ENCODE measurements at places on chromosomes 5 and 9.

GRCh38 chr5:174490728-174491127 lies 233.7 kb upstream of the MSX2 start:
- no peak for DNase-seq

GRCh38 chr5:91219091-91219802 lies 163.9 kb downstream of the ARRDC3 start:
- DNase-seq = no peak

- no peak for DNase-seq
These were observed 566.0 kb downstream of the CAAP1 start for GRCh38 chr9:26326563-26326962.

- no peak for DNase-seq
These were observed 472.9 kb downstream of the PRELID2 start for GRCh38 chr5:145362266-145362665.

- DNase-seq = no peak
These were observed 49.6 kb upstream of the OSMR start for GRCh38 chr5:38795986-38796741.

DNA sequence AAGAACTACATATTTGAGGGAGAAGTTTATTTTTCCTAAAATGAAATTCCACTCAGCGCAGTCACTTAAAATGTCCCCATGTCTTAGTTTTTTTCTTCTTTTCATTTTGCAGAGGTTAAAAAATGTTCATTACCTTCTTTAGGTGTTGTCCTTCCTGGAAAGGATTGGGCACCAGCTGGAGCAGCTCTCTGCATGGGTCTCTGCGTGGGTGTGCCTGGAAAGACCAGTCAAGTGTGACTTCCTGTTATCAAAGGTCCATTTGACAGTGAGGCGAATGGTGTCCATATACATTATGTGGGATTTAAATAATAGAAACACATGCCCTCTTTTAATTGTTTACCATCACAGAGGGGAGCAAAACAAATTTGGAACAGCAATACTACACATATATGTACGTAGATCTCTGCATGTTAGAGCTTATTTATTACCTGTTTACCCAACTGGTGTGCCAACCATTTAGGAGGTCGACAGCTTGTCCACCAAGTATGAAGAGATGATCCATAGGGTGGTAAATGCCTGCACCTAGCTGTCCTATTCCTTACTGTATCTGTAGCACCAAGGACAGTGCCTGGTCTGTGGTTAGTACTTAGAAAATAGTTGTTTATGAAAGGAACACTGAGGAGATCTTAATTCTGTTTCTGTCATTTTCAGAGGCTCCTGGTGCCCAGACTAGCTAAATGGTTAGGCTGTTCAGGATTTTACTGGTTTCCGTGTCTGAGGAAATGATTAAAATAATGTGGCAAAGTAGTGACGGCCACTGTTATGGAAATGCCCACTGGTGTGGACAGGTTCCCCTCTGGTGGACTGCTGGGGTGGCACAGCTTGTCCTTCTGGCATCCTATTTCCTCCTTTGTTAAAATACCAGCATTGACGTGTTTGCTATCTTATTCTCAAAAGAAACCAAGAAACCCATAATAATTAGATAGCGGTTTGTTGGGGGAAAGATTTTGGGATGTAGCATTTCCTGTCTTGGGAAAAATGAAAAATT lies 200.4 kb downstream of the MAST4 start:
- DNase-seq = no peak

DNA sequence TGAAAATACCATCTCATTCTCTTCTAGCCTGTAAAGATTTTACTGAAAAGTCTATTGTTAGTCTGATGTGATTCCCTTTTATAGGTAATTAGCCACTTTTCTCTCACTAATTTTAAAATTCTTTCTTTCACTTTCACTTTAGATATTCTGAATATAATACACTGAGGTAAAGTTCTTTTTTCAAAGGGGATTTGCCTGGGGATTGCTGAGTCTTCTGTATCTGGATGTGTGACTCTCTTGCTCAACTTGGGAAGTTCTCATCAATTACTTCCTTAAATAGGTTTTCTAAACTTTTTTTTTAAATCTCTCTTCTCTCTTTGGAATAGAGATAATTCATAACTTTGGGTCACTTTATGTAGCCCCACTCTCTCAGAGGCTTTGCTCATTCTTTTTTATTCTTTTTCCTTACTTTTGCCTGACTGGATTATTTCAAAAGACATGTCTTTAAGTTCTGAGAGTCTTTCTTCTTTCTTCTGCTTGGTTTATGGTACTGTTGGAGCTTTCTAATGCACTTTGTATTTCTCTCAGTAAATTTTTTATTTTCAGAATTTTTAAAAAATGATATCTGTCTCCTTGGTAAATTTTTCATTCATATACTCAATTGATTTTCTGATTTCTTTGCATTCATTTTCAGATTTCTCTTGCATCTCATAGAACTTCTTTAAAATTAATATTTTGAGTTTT lies 55.9 kb upstream of the IL12B start:
- DNase-seq = no peak

GRCh38 chr9:20689833-20690232 lies 5.8 kb downstream of the FOCAD start:
- no peak for DNase-seq

DNA sequence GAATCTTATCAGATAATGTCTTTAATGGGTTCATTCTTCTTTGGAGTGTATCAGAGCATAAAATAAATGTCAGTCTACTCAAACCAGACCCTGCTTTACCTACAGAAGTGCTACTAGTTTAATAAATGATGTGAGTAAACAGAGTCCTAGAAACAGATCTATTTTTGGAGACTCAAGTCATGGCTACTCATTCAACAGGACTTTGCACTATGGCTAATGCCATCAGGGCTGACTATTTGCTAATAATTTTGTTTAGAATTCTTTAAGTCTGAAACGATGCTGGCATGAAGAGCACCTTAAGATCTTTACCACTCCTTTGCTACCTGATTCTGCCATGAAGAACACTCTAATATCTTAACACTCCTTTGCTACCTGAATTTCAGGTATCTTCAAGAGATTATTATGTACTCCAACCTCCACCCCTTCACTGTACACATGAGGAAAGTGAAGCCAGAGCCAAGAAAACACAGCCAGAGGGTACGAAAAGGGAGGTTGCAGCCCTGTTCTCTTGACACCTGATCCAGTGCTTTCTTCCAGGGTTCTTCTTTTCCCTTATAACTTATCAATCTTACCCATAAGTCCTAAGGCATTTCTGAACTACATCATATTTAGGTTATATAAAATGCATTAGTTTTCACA lies 62.4 kb downstream of the ZNF608 start:
- DNase-seq = no peak

DNA sequence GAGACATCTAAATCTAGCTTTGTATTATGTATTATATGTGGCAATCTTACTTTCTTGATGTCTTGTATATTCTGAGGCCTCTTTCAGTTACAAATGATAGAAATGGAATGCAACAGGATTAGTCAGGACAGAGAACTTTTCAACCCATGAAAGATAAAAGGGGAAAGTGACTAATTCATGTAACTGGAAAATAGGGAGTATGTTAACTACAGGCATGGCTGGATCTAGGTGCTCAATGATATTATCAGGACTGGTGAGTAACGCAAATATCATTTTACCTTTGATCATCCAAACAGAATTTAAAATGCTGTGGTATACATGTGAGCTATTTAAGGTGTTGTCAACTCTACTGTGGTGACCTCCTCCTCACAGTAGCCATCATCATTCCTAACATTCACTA lies 215.7 kb upstream of the GLRA1 start:
- DNase-seq = no peak

DNA sequence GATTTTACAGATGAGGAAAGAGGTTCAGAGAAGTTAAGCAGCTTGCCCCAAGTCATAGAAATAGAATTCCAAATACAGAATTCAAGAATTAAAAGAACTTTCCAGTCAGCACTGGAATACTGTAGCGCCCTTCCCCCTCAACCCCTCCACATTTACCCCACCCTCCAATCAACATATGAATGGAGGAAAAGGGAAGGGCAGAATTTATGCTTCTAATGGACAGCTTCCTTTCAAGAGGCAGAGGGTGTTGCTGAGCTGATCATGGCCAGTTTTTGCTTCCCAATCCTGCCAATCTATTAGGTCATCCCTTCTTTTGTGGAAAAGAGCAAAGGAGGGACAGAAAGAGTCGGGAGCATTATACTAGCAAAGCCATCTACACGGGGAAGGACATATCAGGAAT lies 39.1 kb upstream of the ANKRD31 start:
- DNase-seq = no peak

- DNase-seq = no peak
These were observed 584.6 kb upstream of the CDH18 start for GRCh38 chr5:20572614-20573013.

DNA sequence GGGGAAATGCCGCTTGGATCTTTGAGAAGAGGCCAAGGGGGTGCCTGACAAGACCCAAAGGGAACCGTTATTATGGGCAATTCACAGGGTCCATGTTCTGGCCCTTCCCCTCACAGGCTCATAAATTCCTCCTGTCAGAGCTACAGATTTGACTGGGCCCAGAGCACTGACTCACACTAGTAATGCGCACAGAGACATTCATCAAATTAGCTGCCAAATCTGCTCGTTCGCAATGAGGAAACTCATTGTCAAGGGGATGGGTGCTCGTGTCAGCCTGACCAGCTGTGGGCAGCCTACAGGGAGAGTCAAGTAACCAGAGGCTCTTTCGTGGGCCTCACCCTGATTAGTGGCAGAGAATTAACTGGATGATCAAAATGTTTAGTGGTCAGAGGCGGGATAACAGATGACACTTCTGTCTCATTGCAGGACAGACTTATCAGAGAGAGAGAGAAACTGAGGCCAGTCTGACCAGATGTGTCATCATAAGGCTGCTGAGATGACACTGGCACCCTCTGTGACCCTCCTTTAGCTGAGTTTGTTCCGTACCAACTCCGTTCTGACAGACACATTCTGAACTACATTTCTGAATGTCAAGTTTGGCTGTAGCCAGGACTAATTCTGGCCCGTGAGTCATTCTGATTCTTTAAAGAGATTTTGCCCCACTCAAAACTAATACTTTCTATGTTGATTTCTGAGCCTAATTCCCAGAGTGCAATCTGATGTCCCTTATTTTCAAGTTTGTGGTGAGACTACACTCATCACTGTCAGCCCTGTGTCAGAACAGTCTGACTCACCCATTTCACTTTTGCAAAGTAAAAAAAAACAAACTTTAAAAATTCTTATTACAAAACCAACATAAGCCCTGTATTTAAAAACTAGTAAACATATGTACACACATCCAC lies 377.1 kb downstream of the ACTL7B start:
- no peak for DNase-seq

DNA sequence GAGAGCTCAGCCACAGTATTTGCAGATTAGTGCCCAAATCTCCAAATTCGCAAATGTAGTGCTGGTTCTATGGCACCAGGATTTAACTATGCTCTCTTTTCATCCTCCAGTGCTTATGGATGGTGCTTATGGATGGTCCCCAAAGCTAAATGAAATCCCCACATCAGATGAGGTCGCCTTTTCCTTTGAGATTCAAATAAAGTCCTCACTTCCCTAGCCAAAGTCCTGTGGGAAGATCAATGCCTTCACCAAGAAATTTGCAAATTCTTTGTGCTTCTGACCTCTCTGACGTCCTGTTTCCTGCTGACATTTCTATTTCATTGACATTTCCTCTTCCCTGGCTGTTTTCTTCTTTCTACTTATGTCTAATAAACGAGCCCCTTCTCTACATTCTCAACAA lies 1077.0 kb upstream of the C9orf72 start:
- no peak for DNase-seq

DNA sequence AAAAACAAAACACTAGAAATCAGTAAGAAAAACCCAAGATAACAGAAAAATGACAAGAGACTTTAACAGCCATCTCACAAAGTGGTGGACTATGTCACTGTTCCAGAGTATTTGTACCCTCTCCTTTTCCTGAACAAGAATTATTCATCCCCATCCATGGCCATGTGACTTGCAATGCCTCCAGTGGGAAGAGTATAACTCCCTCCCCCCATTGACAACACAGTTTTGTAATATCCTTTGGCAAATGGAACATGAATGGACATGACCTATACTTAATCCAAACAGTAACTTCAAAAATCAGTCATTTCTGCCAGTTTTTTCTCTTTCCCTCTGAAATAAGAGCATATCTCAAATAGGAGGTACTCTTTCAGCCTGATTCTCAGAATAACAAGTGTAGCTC lies 33.9 kb downstream of the PTBP3 start:
- no peak for DNase-seq

DNA sequence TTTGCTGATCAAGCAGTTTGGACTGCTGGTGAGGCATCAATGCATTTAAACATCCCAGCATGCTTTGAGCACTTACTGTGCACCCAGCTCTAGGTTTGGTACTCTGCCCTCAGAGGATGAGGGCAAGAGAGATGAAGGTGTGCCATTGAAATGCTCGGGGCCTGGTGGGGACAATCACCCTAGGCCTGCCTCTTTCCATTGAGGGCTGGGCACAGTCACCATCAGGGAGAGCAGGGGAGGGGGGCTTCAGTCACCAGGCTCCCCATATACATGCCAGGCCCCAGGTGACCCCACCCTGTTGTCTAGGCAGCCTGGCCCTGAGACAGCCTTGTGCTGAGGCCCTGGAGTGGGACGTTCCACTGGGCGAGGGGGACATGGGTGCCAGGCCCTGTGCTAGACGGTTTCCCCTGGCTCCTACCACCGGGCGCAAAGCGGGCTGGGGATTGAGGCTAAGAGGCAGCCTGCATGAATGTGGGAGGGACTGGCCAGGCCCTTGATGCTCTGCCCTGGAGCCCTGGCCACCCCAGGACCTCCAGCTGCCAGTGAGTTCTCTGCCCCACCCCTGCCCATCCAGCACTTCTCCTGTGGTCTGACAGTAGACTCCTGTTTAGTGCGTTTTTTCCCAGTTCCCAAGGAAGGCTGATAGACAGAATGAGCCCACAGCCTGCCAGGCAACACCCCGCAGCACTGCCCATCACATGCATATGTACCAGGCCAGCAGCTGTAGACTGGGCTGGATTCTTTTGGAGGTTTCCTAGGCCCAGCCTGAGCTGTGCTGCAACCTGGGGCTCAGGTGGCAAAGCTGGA lies 18.9 kb downstream of the TCF7 start:
- no peak for DNase-seq

DNA sequence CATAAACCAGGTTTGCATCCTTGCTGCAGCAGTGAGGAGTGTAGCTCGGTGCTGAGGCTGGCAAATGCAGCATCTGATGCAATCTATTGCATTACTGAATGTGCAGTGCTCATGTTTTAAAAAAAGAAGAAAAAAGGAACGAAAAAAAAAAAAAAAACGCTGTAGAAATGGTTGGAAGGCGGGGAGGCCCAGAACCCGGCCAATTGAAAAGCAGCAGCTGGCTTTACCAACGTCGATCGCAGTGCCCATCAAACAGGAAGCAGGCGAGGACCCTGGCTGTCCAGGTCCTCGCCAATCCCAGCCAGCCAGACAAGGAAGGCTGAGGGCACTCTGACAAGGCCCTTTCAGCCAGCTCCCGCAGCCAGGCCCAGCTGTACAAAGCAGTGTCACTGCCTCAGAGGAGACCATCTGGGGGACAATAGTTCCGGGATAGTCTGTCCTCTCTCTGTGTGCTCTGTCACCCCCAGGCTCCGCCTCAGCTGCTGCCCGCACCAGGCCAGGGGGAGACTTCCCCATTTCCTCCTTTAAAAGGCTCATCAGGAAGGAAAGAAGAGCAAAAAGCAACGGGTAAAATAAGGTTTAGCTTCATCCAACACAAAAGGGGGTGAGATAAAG lies 21.8 kb upstream of the CPEB4 start:
- no peak for DNase-seq

- no peak for DNase-seq
These were observed 424 bp downstream of the INSYN2B start for GRCh38 chr5:169979871-169980270.

- DNase-seq = no peak
These were observed 181.4 kb downstream of the GAS1 start for GRCh38 chr9:86765746-86766430.
